Ureter (tissue), 1 donor: ENCODE measurements at places on chromosomes 4 and X. TPM values are rescaled to one million over a fixed set of nuclear protein-coding genes. Genes with fewer than 3 reads are reported as not detected.

DNA sequence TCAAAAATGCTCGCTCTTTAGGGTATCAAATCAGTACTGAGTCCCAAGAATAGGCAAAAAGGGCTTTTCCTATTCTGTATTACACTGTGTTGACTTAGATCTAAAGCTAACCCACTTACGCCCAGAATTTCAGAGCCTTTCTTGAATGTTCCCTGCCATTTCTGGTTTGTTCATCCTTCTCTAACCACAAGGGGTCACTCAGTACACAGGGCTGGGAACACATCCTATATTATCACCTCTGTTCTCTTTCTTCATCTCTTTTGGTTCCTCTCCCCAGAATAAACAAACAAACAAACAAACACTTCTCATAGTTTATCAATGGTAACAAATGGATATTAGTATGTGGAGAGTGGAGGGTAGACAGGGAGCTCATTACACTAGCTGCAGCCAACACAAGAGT is 25.5 kb upstream of the MORC4 start:
- no peak for DNase-seq

PABPC1L2B gene
- not detected for total RNA-seq

STK32B gene
- total RNA-seq: 0.94 TPM

DNA sequence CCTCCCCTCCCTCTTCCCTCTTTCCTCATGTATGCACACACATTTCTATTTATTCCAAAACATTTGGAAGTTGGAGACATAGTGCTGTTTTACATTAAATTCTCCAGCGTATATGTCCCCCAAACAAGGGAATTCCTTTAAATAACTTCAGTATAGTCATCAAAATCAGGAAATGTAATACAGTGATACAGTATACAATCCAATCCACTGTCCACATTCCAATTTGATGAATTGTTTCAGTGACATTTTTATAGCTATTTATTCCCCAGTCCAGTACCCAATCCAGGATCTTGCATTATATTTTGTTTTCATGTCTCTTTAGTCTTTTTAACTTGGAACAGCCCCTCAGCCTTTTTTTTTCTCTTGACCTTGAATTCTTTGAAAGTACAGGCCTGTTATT is 233.0 kb downstream of the DKK2 start:
- no peak for DNase-seq

DNAAF6 gene
- not detected for total RNA-seq

MID1 gene
- total RNA-seq: 31.8 TPM

PABPC4L gene
- 2.0 TPM for total RNA-seq

DNA sequence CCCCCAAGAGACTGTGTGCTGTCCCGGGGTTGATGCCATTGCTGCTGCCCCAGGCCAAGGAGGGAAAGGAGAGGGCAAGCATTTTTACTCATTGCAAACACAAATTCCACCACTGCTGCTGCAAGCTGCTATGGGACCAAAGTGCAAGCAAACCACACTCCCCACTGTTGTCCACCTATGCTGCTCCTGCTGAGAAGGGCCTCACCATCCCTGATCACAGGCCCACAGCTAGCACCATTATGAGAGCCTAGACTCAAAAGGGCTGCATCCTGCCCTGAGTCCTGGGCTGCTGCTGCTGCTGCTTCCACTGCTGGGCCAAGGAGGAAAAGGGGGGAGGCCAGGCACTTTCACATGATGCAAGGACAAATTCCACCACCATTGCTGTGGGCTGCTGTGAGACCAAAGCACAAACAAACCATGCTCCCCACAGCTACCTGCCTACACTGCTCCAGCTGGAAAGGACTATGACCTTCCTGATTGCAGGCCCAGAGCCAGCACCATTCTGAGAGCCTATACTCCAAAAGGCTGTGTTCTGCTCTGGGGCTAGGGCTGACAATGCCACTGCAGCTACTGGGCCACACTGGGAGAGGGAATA is 218.2 kb upstream of the ZCCHC13 start:
- no peak for DNase-seq

GRCh38 chr4:119490335-119490734 is 138.3 kb downstream of the PDE5A start:
- DNase-seq: no peak

DNA sequence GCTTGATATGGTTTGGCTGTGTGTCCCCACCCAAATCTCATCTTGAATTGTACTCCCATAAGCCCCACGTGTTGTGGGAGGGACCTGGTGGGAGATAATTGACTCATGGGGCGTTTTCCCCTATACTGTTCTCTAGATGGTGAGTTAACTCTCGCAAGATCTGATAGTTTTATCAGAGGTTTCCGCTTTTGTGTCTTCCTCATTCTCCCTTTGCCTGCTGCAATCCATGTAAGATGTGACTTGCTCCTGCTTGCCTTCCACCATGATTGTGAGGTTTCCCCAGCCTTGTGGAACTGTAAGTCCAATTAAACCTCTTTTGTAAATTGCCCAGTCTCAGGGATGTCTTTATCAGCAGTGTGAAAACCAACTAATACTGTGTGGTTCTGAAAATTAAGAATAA is 11.5 kb downstream of the SLAIN2 start:
- no peak for DNase-seq

GRCh38 chr4:173076903-173077634 is 91.5 kb upstream of the GALNT7 start:
- DNase-seq: no peak

- no peak for DNase-seq
Observed at GRCh38 chrX:103539695-103540094, 20.4 kb upstream of the RAB40A start.

GRCh38 chr4:39706334-39706733 is 8.4 kb downstream of the UBE2K start:
- DNase-seq: no peak

SLC49A3 gene
- 8.9 TPM for total RNA-seq

PCDH7 gene
- total RNA-seq: 18.4 TPM

GRCh38 chrX:153353416-153353815 is 19.5 kb downstream of the ZNF275 start:
- no peak for DNase-seq

DNA sequence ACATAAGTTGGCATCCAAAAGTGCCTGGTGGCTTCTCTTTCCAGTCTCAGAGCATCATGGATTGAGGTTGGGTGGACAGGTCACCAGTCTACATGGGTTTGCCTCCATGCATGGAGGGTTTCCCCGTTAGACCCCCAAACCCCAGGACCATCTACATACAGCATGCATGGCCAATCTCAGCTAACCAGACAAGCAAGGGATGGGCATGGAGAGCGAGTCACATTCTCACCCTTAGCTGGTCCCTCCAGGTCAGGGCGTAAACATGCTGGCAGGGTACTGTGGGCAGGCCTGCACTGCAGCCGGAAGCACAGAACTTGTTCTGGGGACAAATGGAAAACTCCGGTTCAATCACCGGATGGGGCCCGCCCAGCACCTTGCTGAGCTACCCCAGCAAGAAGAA is 37.3 kb downstream of the HCCS start:
- DNase-seq: no peak
